Thyroid gland (tissue), 4 donors: ENCODE measurements at places on chromosomes 12 and 14.

DNA sequence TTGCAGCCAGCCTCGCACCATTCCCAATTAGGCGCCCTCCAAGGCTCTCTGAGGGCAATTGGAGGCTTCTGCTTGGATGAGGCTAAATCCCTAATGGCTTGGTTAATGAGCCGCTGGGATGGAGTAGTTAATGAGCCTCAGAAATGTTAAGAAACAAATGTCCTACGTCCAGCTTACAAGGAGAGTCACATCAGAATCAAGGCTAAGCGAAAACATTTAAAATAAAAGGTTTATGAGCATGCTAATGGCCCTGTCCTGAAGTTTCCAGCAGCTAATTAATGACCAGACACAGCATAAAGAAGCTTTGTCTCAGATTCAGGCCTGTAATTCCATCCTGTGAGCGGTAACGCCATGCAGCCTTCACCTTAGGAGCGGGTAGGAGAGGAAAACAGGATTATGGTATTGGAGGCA, 200.7 kb upstream of the BCL2L14 start:
- H3K27ac ChIP-seq, result no peak overlapping the region
- H3K4me3 ChIP-seq, result no peak overlapping the region
- no peak for DNase-seq
- H3K27me3 ChIP-seq, result no peaks in the 10 kb centered on the region
- peaks cover 13% of the 10 kb centered on the region for H3K36me3 ChIP-seq
- no peaks in the 10 kb centered on the region for H3K4me1 ChIP-seq

DNA sequence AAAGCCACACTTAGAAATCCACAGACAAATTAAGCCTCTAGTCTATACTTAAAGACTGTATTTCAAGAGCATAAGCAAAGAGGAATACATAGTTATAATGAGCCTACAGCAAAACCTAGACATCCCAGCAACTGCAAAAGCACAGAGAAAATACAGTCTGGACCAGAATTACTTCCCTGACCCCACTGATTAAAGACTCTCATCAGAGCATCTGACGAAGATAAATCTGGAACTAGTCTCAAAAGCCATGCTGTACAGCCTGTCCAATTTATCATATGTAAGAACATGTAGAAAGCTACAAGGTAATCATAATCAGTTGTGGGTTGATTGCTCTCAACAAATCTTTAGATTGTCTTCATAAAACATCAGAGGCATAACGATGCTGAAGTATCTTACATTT, 285.1 kb upstream of the CAND1 start:
- H3K4me3 ChIP-seq, result no peak overlapping the region
- no peak overlapping the region for H3K27ac ChIP-seq
- H3K27me3 ChIP-seq, result no peaks in the 10 kb centered on the region
- DNase-seq, result no peak
- H3K4me1 ChIP-seq, result no peaks in the 10 kb centered on the region
- no peaks in the 10 kb centered on the region for H3K36me3 ChIP-seq

DNA sequence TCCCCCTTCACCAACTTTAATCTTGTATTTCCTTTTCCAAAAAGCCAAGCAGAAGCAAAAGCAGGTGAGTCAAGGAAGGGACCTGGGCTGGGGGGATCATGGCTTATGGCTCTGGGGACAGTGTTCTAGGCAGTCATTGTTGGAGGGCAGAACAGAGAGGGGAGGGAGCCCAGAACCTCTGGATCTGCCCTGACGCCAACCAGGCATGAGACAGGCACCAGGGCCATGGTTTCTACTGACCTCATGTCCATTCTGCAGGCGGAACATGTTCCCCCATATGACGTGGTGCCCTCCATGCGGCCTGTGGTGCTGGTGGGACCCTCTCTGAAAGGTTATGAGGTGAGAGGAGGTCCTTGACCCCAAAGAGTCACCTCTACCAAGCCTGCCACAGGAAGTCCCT, 6.6 kb downstream of the CACNB3 start:
- no peaks in the 10 kb centered on the region for H3K27me3 ChIP-seq
- H3K4me1 ChIP-seq, result peaks cover 5% of the 10 kb centered on the region
- peaks cover 18% of the 10 kb centered on the region for H3K36me3 ChIP-seq

- H3K27me3 ChIP-seq, result no peaks in the 10 kb centered on the region
- H3K27ac ChIP-seq, result no peak overlapping the region
- no peaks in the 10 kb centered on the region for H3K4me1 ChIP-seq
- no peaks in the 10 kb centered on the region for H3K36me3 ChIP-seq
- no peak for DNase-seq
- H3K4me3 ChIP-seq, result no peak overlapping the region
These were observed 47.6 kb downstream of the NINJ2 start for GRCh38 chr12:615620-616019.

DNA sequence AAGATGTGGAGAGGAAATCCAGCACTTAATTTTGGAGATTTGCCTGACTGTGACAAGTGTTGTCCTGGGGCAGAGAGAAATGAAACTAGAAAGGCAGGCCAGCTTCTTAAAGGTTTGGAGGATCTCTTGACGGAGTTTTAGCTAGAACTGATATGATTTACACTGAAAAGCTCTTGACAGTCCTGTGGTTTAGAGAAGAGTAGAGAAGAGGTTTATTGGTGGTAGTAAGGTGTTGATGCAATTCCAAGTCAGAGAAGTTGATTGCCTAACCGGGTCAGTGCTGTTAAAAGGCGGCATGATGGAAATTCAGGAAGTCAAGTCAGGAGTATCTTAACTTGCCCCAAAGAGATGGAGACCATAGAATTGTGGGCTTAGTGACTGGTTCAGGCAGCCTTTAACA, 89.0 kb upstream of the TRAF3 start:
- H3K4me3 ChIP-seq, result no peak overlapping the region
- no peaks in the 10 kb centered on the region for H3K27me3 ChIP-seq
- H3K36me3 ChIP-seq, result no peaks in the 10 kb centered on the region

DNA sequence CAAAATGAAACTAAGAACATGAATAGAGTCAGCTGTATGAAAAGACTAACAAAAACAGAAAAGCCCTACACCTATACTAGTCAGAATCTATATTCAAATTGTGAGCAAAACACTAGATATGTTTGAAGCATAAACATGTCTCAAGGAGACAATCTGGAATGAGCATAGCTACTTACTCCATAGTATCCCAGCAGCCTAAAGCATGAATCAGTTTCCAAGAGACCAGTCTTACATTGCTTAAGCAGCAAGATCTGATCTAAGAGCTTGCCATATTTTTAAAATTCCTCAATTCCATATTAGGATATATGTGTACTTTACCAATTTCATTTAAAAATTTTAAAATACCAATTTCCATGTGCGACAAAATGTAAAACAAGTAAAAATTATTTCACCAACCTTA, 7.7 kb downstream of the CAPS2 start:
- no peaks in the 10 kb centered on the region for H3K4me1 ChIP-seq
- no peak overlapping the region for H3K4me3 ChIP-seq
- no peaks in the 10 kb centered on the region for H3K36me3 ChIP-seq
- H3K27ac ChIP-seq, result no peak overlapping the region
- H3K27me3 ChIP-seq, result no peaks in the 10 kb centered on the region

DNA sequence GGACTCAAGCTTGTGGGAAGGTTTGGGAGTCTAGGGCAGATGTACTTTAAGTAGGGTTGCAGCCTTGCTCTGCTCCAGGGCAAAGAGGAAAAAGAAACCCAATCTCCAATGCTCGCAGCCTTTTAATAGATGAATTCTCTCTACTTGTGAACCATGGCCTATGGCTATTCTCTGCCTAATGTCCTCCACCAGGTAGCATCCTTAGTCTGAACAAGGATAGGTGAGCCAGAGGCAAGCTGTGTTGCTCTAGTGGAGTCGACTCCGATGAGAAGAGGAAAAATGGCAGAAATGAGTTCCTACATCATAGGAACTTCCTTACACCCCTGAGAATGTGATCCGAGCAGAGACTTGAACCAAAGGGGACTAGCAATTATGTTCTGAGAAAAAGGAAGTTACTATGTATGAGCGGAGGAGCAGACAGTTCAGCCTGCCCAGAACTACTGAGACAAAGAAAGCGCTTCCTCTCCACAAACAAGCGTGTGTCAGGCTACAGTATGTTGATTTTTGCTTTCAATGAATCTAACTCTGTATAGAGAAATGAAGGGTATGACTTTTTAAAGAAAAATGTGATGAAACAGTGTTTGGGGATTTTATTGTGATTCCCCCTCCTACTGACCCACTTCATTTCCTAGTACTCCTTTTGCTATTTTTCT, 153.6 kb upstream of the ARID2 start:
- DNase-seq, result no peak
- H3K4me1 ChIP-seq, result no peaks in the 10 kb centered on the region
- no peaks in the 10 kb centered on the region for H3K27me3 ChIP-seq
- no peak overlapping the region for H3K27ac ChIP-seq

GRCh38 chr12:74424778-74425177, 112.9 kb upstream of the ATXN7L3B start:
- no peaks in the 10 kb centered on the region for H3K36me3 ChIP-seq
- H3K4me1 ChIP-seq, result no peaks in the 10 kb centered on the region
- H3K27ac ChIP-seq, result no peak overlapping the region
- no peak overlapping the region for H3K4me3 ChIP-seq
- H3K27me3 ChIP-seq, result no peaks in the 10 kb centered on the region

GRCh38 chr12:48972213-48972951, 847 bp upstream of the WNT10B start:
- DNase-seq, result no peak
- H3K27me3 ChIP-seq, result peaks cover 34% of the 10 kb centered on the region
- no peaks in the 10 kb centered on the region for H3K36me3 ChIP-seq
- no peak overlapping the region for H3K27ac ChIP-seq

- peak; percentile 48 for DNase-seq
- no peak overlapping the region for H3K27ac ChIP-seq
- no peaks in the 10 kb centered on the region for H3K36me3 ChIP-seq
- no peaks in the 10 kb centered on the region for H3K27me3 ChIP-seq
These were observed 87.0 kb downstream of the HMGA2 start for GRCh38 chr12:65911321-65911720.

DNA sequence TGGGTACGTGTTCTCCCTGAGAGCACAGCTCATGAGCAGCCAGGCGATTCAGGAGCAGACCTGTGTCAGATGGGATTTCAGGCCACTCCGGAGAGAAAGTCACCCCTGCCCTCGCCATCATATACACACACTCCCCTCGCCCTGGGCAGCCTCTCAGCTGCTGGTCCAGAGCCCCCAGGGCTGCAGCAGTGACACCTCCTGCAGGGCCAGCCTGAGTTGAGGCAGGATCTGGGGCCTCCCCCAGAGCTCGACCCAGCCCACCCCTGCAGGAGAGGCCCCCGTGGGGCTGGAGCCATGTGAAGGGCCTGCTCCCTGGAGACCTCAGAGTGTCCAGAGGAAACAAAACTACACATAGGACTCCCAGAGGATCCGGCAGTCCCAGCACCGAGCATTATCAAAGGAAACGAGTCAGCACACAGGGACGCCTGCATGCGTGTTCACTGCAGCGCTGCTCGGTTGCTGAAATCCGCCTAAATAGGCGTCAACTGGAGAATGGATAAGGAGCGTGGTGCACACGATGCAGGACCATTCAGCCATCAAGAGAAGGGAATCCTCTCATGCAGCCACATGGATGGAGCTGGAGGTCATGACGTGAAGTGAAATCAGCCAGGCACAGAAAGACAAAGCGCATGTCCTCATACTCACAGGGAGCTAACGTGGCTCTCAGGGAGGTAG, 104.0 kb downstream of the TNFAIP2 start:
- H3K4me3 ChIP-seq, result no peak overlapping the region
- H3K4me1 ChIP-seq, result no peaks in the 10 kb centered on the region
- H3K36me3 ChIP-seq, result no peaks in the 10 kb centered on the region
- no peak overlapping the region for H3K27ac ChIP-seq
- no peaks in the 10 kb centered on the region for H3K27me3 ChIP-seq
- DNase-seq, result no peak

DNA sequence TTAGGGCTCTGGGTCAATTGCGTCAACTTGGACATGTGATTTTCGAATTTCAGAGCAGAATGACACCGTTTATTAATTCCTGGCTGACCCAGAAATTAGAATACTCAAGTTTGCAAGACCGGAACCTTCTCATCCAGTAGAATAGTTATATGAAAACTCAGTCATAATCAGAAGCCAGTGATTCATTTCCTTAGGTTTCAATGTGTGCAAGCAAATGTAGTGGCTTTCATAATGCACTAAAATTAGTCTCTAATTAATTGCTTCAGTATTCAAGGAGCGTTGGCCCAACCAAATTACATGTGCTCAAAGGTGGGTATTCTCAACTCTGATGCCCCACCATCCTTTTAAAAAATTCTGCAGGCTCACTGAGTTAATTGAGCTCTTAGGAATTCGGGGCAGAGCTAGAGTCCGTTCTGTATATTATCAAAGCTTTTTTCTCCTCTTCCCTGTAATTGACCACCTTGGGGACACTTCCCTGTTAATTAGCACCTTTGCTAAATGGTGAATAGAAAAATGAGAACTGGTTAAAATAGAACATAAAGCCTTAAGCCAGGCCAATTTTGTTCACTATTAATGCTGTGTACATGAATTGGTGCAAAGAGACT, 55.4 kb downstream of the DAO start:
- no peaks in the 10 kb centered on the region for H3K4me1 ChIP-seq
- no peak overlapping the region for H3K4me3 ChIP-seq
- H3K36me3 ChIP-seq, result no peaks in the 10 kb centered on the region
- H3K27ac ChIP-seq, result no peak overlapping the region
- no peaks in the 10 kb centered on the region for H3K27me3 ChIP-seq

DNA sequence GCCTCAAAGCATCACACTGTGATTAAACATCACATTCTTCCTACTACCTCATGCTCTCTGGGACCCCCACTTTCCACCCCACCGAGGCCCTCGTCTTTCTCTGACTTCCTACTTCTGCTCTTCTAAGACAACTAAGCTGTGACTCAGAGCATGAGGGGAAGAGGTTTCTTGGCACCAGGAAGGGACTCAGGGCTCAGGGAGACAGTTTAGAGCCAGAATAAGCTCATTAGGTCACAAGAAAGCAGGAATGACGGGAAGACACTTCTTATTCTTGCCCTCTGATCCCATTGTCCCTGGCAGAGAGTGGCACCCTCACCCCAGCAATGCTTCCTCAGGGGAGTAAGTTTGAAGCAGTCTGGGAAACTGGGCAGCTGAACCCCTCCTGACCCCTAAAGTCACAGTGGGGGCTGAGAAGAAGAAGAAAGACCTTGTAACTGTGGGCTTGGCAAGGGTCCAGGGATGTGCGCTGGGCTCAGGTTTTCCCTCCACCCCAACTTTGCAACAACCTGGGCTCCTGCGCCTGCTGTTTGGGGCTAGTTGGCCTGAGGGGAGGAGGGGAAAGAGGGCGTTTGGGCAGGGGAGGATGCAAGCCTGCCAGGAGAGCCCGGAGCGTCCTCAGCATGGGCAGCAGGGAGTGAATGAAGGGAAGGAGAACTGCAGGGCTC, 64.6 kb upstream of the ACTN1 start:
- no peaks in the 10 kb centered on the region for H3K36me3 ChIP-seq
- peak; percentile 18 for DNase-seq
- peak overlapping the region; percentile 28 for H3K27ac ChIP-seq
- peaks cover 46% of the 10 kb centered on the region for H3K4me1 ChIP-seq
- no peaks in the 10 kb centered on the region for H3K27me3 ChIP-seq

- H3K27ac ChIP-seq, result no peak overlapping the region
- H3K36me3 ChIP-seq, result no peaks in the 10 kb centered on the region
- DNase-seq, result no peak
- no peaks in the 10 kb centered on the region for H3K27me3 ChIP-seq
- no peaks in the 10 kb centered on the region for H3K4me1 ChIP-seq
These were observed 49.2 kb downstream of the FUT8 start for GRCh38 chr14:65461730-65462129.

GRCh38 chr12:56716458-56716857, 8.6 kb downstream of the NACA start:
- no peak overlapping the region for H3K27ac ChIP-seq
- no peaks in the 10 kb centered on the region for H3K27me3 ChIP-seq
- no peak for DNase-seq
- H3K4me1 ChIP-seq, result peaks cover 30% of the 10 kb centered on the region
- no peak overlapping the region for H3K4me3 ChIP-seq
- peaks cover 46% of the 10 kb centered on the region for H3K36me3 ChIP-seq
